ENCODE measurements at places on chromosomes 6 and 20. TPM values are rescaled to one million over a fixed set of nuclear protein-coding genes. Genes with fewer than 3 reads are reported as not detected.

DNA sequence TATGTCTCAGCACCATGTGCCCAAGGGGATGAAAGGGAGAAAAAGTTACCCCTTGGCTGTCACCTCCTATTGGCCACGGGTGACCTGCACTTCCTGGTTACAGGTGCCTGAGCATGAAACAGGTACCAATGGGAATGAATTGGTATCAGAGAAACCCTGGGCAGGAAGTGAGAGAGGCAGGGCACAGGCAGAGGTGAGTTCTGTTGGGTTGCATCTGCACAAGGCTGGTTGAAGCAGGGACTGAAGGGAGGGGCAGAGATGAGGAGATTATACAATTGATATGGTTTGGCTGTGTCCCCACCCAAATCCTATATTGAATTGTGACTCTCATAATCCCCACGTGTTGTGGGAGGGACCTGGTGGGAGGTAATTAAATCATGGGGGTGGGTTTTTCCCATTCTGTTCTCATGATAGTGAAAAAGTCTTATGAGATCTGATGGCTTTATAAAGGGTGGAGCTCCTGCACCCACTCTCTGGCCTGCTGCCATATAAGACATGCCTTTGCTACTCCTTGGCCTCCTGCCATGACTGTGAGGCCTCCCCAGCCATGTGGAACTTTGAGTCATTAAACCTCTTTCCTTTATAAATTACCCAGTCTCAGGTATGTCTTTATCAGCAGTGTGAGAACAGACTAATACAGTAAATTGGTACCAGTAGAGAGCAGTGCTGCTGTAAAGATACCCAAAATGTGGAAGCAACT is 291.8 kb downstream of the LRFN2 start:
- no peaks in the 10 kb centered on the region for H3K4me1 ChIP-seq
- no peaks in the 10 kb centered on the region for H3K36me3 ChIP-seq
- H3K4me3 ChIP-seq = no peak overlapping the region
- DNase-seq = no peak

DNA sequence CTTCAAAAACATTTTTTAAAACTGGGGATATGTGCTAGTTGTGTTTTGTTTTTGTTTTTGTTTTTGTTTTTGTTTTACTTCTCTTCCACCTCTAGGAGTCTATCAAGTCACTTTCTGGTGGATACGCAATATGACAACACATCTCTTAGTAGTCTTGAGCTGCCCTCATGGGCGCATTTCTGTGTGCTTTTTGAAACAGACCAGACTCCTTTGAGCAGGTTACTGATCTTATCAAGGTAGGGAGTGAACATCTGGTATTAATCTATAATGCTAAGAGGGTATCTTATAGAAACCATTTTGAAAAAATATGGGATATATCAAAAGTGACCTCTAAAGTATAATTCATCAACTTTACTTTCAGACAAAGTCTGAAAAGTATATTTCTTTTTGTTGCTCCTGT is 56.2 kb downstream of the PKIB start:
- no peaks in the 10 kb centered on the region for H3K36me3 ChIP-seq
- H3K27me3 ChIP-seq = no peaks in the 10 kb centered on the region
- no peaks in the 10 kb centered on the region for H3K4me1 ChIP-seq
- no peak overlapping the region for H3K4me3 ChIP-seq

The HLA-DQB1 gene
- 3.1 TPM for total RNA-seq

The OPRM1 gene
- not detected for total RNA-seq

The PDYN gene
- not detected for total RNA-seq

The FAM217A gene
- not detected for total RNA-seq

Measured in tibial nerve (tissue), 4 donors.